Activated naive CD4-positive, alpha-beta T cell (primary cell): ENCODE measurements at places on chromosomes 3 and 15.

- no peak for DNase-seq
These were observed 24.4 kb downstream of the SELENOT start for GRCh38 chr3:150627557-150627956.

GRCh38 chr3:126339466-126339865 lies 17.7 kb downstream of the KLF15 start:
- DNase-seq: no peak

DNA sequence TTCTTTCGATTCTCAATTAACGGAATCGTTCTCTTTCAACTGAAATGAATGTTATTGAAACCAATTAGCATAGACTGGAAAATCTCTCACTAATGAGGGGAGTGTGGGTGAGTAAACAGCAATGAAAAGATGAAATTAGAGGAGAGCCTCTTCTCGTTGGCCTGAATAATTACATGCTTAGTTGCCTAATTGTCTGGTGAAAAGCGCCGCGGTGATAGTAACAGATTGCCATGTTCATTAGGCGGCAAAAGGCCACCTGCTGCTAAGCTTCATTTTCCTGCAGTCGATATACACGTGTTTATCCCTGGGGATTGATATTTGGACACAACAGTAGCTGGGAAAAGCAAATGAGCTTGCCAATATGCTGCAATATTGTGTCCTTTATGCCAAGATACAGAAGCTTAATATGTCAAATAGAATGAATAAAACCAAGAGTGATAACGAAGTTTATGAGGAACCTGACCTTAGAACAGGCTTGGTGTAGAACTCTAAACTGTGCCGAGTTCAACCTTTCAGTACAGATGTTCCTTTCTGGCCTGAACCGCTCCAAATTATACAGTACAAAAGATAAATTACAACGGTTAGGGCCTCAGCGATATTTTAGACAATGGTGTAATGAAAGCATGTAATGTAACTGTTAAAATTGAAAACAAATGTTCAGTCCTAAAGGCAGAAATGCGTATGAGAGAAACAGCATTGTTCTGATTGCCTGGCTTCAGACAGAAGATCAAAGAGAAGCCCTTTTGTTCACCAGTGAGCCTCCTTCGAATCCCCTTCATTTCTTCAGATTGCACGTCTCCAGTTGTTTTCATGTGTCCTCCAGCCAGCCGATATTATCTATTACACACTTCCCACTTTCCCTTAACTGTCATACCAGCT lies 185.2 kb downstream of the SHOX2 start:
- DNase-seq: no peak

- no peak for DNase-seq
These were observed 68.8 kb downstream of the FSIP1 start for GRCh38 chr15:39713846-39714245.

DNA sequence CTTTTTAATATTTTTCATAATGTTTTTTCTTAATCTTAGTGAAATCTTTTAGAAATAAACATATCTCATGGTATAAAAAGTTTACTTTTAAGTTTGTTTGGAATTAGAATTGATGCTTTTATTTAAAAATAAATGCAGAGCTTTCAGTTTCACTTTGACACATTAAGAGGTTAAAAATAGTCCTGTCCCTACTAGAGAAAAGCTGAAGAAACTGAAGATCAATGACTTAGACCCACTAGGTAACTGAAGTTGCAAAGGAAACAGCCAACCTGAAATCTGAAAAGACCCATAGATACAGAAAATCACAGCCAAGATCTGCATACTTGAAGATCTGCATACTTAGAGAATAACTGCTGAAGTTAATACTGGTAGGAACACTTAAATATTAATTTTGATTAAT lies 237.6 kb downstream of the RAP2B start:
- no peak for DNase-seq

DNA sequence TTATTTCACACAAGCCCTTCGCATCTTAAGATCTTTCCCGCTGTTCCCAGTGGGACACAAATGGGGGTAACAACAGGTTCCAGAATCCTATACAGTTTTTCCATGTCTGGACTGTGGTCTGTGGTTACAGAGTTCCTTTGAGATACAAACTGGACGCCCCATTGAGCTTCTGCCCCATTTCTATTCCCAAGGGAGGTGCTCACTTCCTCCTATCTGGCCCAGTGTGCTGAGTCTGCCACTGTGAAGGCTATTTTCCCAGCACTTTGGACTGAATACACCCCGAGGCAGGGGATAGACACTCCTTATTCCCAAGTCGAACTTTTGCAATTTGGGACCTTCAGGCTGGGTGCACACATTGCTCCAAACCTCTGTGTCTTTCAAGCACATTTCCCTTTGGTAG lies 44.0 kb downstream of the MESD start:
- no peak for DNase-seq

DNA sequence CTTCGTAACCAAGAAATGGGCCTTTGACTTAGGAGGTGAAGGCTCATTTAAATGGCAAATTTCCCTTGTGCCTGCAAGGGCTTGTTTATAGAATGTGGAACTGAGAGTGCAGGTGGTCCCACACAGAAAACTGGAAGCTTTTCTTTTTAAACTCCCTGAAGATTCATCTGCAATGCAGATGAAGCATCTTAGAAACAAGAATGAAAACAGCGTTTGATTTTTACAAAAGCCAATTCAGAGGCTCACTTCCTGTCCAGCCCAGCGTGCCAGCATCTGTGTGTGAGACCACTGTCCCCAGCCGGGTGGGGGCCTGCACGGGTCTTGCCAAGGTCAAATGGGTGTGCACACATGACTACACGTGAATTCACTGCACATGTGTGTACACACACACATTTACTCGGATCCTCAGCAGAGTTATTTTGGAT lies 94.7 kb downstream of the LINGO1 start:
- DNase-seq: no peak

GRCh38 chr3:55330756-55331155 lies 156.3 kb downstream of the WNT5A start:
- no peak for DNase-seq

- no peak for DNase-seq
These were observed 51.4 kb downstream of the XXYLT1 start for GRCh38 chr3:195219351-195220230.

- no peak for DNase-seq
These were observed 753 bp downstream of the EPHB1 start for GRCh38 chr3:134795746-134796280.

GRCh38 chr15:28219116-28219515 lies 102.9 kb downstream of the HERC2 start:
- DNase-seq: no peak

GRCh38 chr3:148512648-148513047 lies 185.1 kb upstream of the AGTR1 start:
- no peak for DNase-seq

GRCh38 chr3:117114517-117115265 lies 405.1 kb downstream of the TUSC7 start:
- no peak for DNase-seq

GRCh38 chr15:55327387-55327786 lies 8.4 kb downstream of the PIGB start:
- DNase-seq: no peak

DNA sequence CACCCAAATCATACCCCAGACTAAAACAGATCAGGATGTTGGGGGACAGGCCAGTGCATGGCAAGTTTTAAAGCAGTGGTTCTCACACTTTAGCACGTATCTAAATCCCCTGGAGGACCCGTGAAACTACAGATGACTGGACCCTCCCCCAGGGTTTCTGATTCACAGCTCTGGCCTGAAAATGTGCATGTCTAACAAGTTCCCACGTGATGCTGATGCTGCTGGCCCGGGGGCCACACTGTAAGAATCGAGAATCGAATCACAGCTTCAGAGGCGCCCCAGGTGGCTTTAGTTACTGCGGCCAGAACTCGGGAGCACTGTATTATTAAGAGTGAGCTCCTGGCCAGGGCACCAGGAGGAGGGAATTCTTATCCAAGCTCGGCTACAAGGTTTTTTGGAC lies 11.6 kb downstream of the ADAMTS17 start:
- no peak for DNase-seq

DNA sequence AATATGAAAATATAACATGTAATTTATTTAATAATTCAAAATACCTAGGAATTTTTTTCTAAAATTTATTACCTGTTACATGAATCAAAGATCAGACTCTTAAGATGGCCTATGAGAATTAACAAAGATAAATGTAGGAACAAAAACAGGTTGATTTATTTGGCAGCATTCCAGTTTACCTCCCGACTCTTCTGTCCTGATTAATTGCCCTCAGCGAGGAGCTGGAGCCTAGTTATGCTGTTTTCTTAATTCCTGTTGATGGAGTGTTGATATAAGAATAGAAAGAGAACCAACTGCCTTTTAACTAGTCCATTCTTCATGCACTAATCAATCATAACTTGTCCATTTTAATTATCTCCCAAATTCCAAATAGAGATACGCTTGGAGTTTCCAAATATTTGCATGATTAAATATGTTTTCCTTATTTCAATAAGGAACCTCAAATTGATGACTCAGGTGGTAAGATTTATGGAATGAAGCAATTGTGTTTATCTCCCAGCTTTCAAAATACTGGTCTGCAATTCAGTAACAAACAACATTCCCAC lies 10.6 kb upstream of the CPB1 start:
- DNase-seq: no peak
